H9 (cell line): ENCODE measurements at places on chromosomes 2 and 18. TPM values are rescaled to one million over a fixed set of nuclear protein-coding genes. Genes with fewer than 3 reads are reported as not detected.

DNA sequence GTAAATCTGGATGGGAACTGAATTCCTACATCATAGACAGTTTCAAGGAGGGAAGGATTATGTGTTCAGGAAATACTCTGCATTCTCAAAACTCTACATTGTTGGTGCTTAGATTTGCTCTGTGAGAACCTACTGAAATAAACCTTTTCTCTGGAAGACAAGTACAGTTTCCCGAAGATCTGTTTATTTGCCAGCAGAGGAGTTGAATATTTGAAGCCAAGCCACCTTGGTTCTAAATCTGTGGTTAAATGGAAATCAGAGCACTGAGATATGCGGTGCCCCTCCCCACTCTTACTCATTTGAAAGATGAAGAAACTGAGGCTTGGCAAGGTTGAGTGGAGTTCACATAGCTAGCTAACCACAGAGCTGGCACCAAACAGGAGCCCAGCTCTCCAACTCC is 146.3 kb upstream of the CTAGE1 start:
- no peak for DNase-seq
- H3K4me1 ChIP-seq: no peaks in the 10 kb centered on the region
- H3K4me3 ChIP-seq: no peak overlapping the region
- no peaks in the 10 kb centered on the region for H3K36me3 ChIP-seq

- no peaks in the 10 kb centered on the region for H3K4me1 ChIP-seq
- DNase-seq: no peak
- H3K36me3 ChIP-seq: peaks cover 6% of the 10 kb centered on the region
- H3K27ac ChIP-seq: no peak overlapping the region
- H3K4me3 ChIP-seq: no peak overlapping the region
Measured at GRCh38 chr2:120957905-120958304, 222.2 kb downstream of the GLI2 start.

DNA sequence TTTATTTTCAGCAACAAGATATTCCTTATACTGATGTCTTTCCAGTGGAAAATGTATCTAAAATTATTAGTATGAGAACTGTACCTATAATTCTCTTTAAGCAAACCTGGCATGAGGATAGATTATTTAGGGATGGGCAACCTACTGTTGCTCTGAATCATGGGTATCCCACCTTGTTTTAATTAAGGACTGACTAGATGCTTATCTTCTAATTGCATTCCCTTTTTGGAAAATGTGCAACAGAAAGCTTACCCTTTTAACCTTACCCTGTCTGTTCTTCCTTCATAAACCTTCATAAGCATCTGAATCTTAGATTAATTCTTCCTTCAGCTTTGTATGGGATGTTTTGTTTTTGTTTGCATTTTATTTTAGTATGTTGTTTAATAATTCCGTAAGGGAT is 110.3 kb downstream of the TAF4B start:
- no peak for DNase-seq
- H3K36me3 ChIP-seq: peaks cover 4% of the 10 kb centered on the region; the same call in 1 of the 2 replicates
- no peak overlapping the region for H3K4me3 ChIP-seq
- H3K4me1 ChIP-seq: no peaks in the 10 kb centered on the region
- no peaks in the 10 kb centered on the region for H3K27me3 ChIP-seq

- peaks cover 3% of the 10 kb centered on the region; the same call in 2 of the 3 replicates for H3K36me3 ChIP-seq
- H3K4me3 ChIP-seq: no peak overlapping the region
- H3K27me3 ChIP-seq: no peaks in the 10 kb centered on the region
- no peak overlapping the region for H3K27ac ChIP-seq
Measured at GRCh38 chr2:128304715-128305554, 13.7 kb downstream of the HS6ST1 start.

- H3K4me3 ChIP-seq: no peak overlapping the region
- DNase-seq: no peak
- H3K36me3 ChIP-seq: no peaks in the 10 kb centered on the region
- no peaks in the 10 kb centered on the region for H3K27me3 ChIP-seq
- no peak overlapping the region for H3K27ac ChIP-seq
Measured at GRCh38 chr2:96969321-96969720, 17.1 kb downstream of the FAM178B start.

DNA sequence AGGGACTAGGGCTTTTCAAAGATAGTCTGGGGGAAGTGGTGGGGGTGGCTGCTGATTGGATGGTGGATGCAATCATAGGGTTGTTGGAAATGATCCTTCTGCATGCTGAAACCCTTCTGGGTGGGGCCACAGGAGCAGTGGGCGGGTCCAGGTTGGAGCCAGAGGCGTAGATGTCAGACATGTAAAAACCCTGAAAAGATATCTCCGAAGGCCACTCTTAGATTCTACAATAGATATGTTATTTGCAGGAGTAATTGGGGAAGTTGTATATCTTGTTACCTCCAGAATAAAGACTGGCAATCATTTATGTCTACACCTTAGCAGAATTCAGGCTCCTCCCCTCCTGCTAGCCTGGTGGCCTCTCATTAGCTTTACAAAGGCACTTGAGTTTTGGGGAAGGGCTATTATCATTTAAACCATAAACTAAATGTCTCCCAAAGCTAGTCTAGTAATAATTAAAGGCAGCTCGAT is 8.2 kb upstream of the FAM98A start:
- peaks cover 42% of the 10 kb centered on the region for H3K36me3 ChIP-seq
- DNase-seq: peak; percentile 88
- peak overlapping the region; percentile 68 for H3K4me3 ChIP-seq
- H3K4me1 ChIP-seq: peaks cover 4% of the 10 kb centered on the region; the same call in 1 of the 2 replicates

- no peaks in the 10 kb centered on the region for H3K27me3 ChIP-seq
- H3K36me3 ChIP-seq: no peaks in the 10 kb centered on the region
- no peak for DNase-seq
- no peak overlapping the region for H3K27ac ChIP-seq
Measured at GRCh38 chr2:199865905-199866304, 14.9 kb upstream of the FTCDNL1 start.

- H3K4me3 ChIP-seq: no peak overlapping the region
- H3K27ac ChIP-seq: no peak overlapping the region
- no peaks in the 10 kb centered on the region for H3K27me3 ChIP-seq
- H3K36me3 ChIP-seq: no peaks in the 10 kb centered on the region
- H3K4me1 ChIP-seq: peaks cover 8% of the 10 kb centered on the region; the same call in 1 of the 2 replicates
- peak; percentile 47 for DNase-seq
Measured at GRCh38 chr2:104969564-104969963, 68.3 kb upstream of the MRPS9 start.

DNA sequence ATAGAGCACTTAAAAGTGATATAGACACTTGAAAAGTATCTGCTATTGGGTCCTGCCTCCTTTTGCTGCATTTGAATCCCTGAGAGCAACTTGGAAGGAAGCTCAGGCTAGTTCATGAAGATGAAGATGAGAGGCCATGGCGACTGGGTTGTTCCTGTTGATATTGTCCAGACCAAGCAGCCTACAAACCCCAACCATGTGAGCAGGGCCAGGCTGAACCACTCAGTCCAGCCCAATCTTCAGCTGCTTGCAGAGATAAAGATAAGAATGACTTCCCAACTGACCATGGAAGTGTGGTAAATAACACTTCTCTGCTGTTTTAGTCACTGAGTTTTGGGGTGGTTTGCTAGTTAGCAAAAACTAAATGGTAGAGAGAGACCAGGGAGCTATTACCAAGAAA is 417.6 kb downstream of the SOX11 start:
- no peaks in the 10 kb centered on the region for H3K36me3 ChIP-seq
- H3K4me3 ChIP-seq: no peak overlapping the region
- no peaks in the 10 kb centered on the region for H3K4me1 ChIP-seq
- no peaks in the 10 kb centered on the region for H3K27me3 ChIP-seq
- no peak overlapping the region for H3K27ac ChIP-seq

PJVK gene
- total RNA-seq: 4.0 and 4.7 TPM in 2 replicates

DNA sequence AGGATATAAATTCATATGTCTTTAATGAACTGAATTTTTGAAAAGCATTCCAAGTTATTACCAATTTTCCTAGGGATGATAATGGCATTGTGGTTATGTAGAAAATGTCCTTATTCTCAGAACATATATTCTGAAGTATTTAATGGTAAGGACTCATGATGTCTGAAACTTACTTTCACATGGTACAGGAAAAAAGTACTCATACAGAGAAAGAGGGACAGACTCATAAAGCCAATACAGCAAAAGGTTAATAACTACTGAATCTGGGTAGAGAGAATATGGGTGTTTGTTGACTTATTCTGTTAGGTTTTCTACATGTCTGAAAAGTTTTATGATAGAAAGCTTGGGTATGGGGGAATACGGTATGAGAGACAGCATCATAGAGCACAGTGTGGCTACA is 84.3 kb upstream of the SERTAD2 start:
- no peak for DNase-seq
- H3K27ac ChIP-seq: no peak overlapping the region
- no peaks in the 10 kb centered on the region for H3K27me3 ChIP-seq
- H3K4me3 ChIP-seq: no peak overlapping the region

GRCh38 chr2:144983107-144983506 is 463.2 kb upstream of the ZEB2 start:
- no peak overlapping the region for H3K4me3 ChIP-seq
- no peak for DNase-seq
- H3K36me3 ChIP-seq: peaks cover 20% of the 10 kb centered on the region
- H3K4me1 ChIP-seq: no peaks in the 10 kb centered on the region
- H3K27me3 ChIP-seq: no peaks in the 10 kb centered on the region
- no peak overlapping the region for H3K27ac ChIP-seq

- H3K36me3 ChIP-seq: peaks cover 80% of the 10 kb centered on the region
- no peak overlapping the region for H3K27ac ChIP-seq
- DNase-seq: no peak
- H3K27me3 ChIP-seq: no peaks in the 10 kb centered on the region
- peaks cover 2% of the 10 kb centered on the region; the same call in 1 of the 2 replicates for H3K4me1 ChIP-seq
- no peak overlapping the region for H3K4me3 ChIP-seq
Measured at GRCh38 chr2:216113572-216113971, 4.4 kb downstream of the XRCC5 start.

GRCh38 chr18:31497836-31498573 is at the start of gene DSG2:
DSG2 (plus strand) TSS chr18:31498177; CDS start chr18:31498252, 75 bp downstream.
- H3K27ac ChIP-seq: peak within 1 kb of the TSS; percentile 67
- peak within 1 kb of the TSS; percentile 96 for H3K4me3 ChIP-seq
- no peaks in the 10 kb centered on the region; the same call in 1 of the 3 replicates for H3K36me3 ChIP-seq
- DNase-seq: peak; percentile 93
- no peaks in the 10 kb centered on the region for H3K27me3 ChIP-seq

- H3K36me3 ChIP-seq: peaks cover 10% of the 10 kb centered on the region
- no peak overlapping the region for H3K4me3 ChIP-seq
- no peak for DNase-seq
- no peak overlapping the region for H3K27ac ChIP-seq
Measured at GRCh38 chr18:9387891-9388290, 53.3 kb downstream of the TWSG1 start.

DNA sequence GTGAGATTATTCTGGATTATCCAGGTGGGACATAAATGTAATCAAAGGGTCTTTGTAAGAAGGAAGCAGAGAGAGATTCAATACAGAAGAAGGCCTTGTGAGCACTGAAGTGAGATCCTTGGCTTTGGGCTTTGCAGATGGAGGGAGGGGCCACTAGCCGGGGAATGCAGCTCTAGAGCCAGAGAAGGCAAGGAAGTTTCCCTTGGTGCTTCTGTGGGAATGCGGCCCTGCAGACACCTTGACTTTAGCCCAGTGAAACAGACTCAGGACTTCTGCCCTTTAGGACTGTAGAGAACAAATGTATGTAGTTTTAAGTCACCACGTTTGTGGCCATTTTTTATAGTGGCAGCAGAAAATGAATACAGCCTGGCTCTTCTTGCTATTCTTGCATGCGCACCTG is 8.1 kb downstream of the NEU2 start:
- no peak overlapping the region for H3K27ac ChIP-seq
- H3K4me3 ChIP-seq: no peak overlapping the region
- no peaks in the 10 kb centered on the region for H3K4me1 ChIP-seq
- H3K27me3 ChIP-seq: no peaks in the 10 kb centered on the region; the same call in 1 of the 2 replicates
- DNase-seq: no peak
- no peaks in the 10 kb centered on the region for H3K36me3 ChIP-seq

DNA sequence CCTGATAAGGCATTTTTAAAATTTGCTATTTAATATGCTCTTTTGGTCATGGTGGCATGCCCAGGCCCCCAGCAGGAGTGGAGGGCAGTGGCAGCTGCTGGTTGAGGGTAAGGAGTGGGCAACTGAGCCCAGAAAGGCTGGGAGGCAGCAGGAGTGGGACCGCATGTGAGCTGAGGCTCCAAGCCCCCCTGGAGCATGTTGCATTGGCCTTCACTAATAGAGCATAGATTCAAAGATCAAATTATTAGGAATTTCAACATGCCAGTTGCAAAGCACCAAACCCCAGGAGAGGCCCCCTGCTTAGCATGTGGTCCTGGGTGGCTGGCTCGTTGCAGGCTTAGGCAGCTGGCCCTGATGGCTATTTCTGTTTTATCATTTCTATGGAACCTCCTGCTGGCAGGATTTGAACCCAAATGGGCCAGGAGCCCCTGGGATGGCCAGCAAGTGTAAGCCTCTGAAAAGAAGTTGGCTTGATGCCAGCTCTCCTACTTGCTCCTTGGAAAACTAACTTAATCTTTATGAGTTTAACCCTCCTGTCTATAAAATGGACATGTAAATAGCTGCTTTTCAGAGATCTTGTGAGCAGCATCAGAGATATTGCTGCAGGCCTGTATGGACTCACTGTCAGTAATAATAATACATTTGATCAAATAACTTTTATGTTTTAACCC is 42.1 kb upstream of the TMEM131 start:
- no peaks in the 10 kb centered on the region for H3K27me3 ChIP-seq
- no peak for DNase-seq
- no peak overlapping the region for H3K4me3 ChIP-seq
- peaks cover 2% of the 10 kb centered on the region; the same call in 1 of the 2 replicates for H3K4me1 ChIP-seq
- no peaks in the 10 kb centered on the region for H3K36me3 ChIP-seq

GRCh38 chr18:32470460-32470713 is 295 bp downstream of the GAREM1 start:
- DNase-seq: no peak
- peaks cover 3% of the 10 kb centered on the region; the same call in 1 of the 3 replicates for H3K36me3 ChIP-seq
- peaks cover 3% of the 10 kb centered on the region; the same call in 1 of the 2 replicates for H3K27me3 ChIP-seq
- H3K4me3 ChIP-seq: peak overlapping the region; percentile 85

CSRNP3 gene
- total RNA-seq: 2.3 and 3.6 TPM in 2 replicates

CYP26B1 gene
- total RNA-seq: 0.20 and 0.22 TPM in 2 replicates

GRCh38 chr18:9243029-9243428 is 91.5 kb upstream of the TWSG1 start:
- H3K27me3 ChIP-seq: no peaks in the 10 kb centered on the region
- H3K36me3 ChIP-seq: peaks cover 8% of the 10 kb centered on the region
- H3K27ac ChIP-seq: no peak overlapping the region

SEMA4F gene
- 6.4 and 6.6 TPM in 2 replicates for total RNA-seq

DNA sequence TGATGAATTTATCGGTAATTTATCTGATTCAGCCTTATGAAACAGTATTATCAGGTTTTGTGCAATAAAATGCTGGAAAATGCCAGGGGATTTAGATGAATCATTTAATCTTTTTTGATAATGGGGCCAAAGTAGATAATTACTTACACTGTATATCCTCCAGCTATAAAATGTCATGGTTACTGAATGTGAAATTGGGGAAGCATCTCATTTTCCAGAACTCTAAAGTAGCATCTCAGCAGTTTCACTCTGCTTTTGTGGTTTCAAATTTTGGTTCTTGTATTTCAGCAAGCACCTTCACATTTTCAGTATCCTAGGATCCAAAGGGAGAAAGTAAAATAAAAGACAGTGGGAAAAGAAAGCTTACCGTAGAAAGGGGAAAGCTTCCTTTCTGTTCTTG is 12.8 kb downstream of the ANKRD62 start:
- no peak overlapping the region for H3K27ac ChIP-seq
- H3K4me3 ChIP-seq: no peak overlapping the region
- no peak for DNase-seq
- H3K27me3 ChIP-seq: no peaks in the 10 kb centered on the region

- peaks cover 9% of the 10 kb centered on the region for H3K36me3 ChIP-seq
- no peak overlapping the region for H3K4me3 ChIP-seq
- no peak for DNase-seq
- H3K27me3 ChIP-seq: no peaks in the 10 kb centered on the region
- H3K27ac ChIP-seq: no peak overlapping the region
- H3K4me1 ChIP-seq: no peaks in the 10 kb centered on the region; the same call in 1 of the 2 replicates
Measured at GRCh38 chr2:234666911-234667310, 170.0 kb upstream of the ARL4C start.
